D721Med (cell line): ENCODE measurements at places on chromosomes 7 and 10.
A peak's percentile ranks its signal among the peaks of the same experiment; 100 is the strongest.

GRCh38 chr10:97861097-97861750 is 11.6 kb downstream of the GOLGA7B start:
- no peak for DNase-seq

GRCh38 chr10:26384600-26384999 is 53.5 kb upstream of the APBB1IP start:
- DNase-seq: no peak

- DNase-seq: peak; percentile 31
Measured at GRCh38 chr7:108079648-108080591, 50.2 kb downstream of the LAMB4 start.

DNA sequence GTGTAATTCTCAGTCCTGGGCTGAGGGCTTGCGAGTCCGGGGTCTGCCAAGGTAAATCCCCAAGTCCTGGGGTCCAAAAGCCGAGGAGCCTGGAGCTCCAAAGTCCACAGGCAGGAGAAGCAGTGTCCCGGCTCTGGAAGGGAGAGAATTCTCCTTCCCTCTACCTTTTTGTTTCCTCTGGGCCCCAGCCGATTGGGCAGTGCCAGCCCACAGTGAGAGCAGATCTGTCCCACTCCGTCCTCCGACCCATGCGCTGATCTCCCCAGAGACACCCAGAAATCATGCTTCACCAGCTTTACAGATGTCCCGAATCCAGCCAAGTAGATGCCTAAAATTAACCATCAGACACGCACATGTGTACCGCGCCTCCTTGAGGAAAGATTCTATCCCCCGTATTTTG is 8.1 kb upstream of the VIPR2 start:
- no peak for DNase-seq

- no peak for DNase-seq
Measured at GRCh38 chr7:157613575-157614322, 276.9 kb downstream of the DNAJB6 start.

DNA sequence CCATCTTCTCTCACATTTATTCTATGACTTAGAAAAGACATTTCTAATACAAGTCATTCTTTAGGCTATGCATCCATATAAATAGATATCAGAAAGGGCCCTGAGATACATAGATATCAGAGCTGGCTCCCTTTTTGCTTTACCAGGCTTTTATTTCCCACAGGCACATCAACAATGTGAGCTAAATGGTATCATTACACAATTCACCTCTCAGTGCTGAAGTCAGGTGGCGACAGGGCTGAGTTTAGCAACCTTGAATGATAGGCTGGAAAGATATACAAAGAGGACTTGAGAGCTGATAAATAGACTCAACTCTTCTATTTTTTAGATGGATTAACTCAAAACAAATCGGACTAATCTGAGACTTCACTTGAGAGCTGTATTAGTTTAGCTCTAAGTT is 189.2 kb upstream of the COL1A2 start:
- DNase-seq: no peak

DNA sequence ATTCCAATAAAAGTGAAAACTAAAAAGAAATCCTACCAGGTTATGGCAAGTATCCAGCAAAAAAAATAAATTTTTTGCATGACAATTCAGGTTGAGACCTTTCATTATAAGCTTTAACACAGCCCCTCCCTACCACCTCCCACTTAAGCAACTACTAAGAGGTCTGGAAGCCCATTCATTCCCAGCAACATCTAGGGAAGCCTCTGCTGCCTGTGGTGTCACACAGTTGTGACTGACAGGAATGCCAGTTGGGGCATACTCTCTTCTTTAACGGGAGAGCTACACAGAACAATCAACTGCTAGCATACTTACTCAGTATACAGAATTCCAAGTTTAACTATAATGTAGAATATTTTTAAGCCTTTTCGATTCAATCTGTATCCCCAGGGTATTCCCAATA is 27.8 kb downstream of the ABI1 start:
- DNase-seq: no peak

DNA sequence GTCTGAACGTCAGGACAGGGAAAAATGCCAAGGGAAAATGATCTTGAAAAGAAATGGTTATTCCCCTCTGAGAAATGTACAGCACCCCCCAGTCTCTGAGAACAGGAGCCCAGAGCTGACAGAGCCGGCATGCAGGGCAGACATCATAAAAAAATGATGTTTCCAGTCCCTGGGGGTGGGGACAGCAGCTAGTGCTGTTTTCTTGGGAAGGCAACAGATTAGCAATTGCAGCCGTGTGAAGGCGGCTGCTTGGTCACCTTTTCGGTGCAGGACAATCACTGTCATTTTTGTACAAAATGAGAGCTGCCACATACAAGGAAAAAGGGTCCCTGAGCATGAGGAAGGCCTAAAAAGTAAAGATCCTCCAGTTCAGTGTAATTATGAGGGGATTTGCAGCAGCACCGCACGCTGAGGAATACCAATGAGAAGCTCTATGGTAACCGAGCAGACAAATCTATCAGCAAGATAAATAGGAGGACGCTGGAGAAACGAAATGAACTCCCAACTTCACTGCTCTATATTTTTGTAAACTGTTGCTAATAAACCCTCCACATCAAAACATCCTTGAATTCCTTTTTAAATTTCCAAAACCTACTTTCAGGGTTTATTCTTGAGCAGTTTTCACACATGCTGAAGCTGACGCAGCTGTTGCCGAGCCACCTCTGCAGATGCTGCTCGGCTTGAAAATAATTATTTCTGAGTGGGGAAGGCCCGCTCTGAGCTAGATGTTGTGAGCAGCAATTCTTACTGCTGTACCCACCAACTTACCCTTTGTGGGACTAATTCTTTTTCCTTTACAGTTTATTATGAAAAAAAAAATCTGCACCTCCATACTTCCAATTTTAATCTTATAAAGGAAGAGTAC is 98.2 kb upstream of the NEBL start:
- DNase-seq: no peak

DNA sequence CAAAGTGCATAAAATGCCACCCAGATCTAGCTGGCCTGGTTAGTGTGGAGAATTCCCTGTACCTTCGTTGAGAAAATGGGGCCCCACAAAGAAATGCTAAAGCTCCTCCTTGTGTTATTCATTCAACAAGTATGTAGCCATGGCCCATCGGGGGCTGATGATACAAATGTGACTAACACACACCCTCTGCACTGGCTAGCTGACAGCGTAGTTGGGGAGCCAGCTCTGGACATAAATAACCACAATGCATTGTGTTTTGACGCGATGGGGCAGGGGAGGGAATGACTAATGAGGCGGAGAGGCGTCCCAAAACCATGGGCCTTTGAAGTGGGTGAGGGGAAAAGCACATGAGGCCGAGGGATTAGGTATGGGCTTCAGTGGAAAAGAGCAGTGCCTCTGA is 28.2 kb upstream of the ASL start:
- DNase-seq: no peak

DNA sequence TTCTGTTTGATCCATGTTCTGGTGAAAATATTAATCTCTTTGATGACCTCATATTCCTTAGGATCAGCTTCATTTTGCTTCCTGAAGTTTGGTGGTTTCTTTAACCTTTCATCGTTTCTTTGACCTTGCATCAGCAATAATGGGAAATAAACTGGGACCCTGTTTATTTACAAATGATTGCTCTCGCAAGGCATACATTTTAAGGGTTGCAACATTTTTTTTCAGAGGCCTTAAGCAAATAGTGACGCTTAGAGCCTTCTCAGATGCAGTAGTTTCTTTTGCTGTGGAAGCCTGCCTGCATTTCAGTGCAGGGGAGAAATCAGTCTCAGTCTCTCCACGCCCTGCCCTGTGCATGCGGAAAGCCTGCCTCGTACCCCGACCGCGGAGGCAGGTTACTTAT is 139.1 kb upstream of the NPS start:
- no peak for DNase-seq

DNA sequence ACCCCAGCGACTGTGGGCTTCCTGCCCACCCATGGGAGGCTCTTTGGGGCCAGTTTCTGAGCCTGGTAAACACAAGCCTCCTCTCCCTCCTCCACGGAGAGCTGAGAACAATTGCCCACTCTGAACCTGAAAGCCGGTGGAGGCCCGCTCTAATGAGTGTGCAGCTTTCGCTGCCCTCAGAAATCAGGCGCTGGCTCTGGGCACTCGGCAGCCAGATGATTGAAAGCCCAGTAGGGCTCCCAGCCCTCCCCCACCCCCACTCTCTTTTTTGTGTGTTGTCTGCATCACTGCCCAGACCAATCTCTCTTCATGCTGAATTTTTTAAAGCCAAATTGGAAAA is 438.9 kb downstream of the RPS24 start:
- no peak for DNase-seq

GRCh38 chr7:99365318-99366141 is 9.0 kb upstream of the ARPC1B start:
- DNase-seq: peak; percentile 61

DNA sequence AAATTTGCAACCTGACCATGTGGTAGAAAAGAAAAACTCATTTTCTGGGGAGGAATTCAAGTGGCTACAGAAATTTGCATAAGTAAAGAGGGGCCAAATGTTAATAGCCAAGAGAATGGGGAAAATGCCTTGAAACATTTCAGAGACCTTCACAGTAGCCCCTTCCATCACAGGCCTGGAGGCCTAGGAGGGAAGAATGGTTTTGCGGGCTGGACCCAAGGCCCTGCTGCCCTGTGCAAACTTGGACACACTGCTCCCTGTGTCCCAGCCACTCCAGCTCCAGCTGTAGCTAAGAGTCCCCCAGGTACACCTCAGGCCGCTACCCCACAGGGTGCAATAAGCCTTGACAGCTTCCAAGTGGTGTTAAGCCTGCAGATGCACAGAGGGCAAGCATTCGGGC is 16.4 kb upstream of the DNAH11 start:
- no peak for DNase-seq

DNA sequence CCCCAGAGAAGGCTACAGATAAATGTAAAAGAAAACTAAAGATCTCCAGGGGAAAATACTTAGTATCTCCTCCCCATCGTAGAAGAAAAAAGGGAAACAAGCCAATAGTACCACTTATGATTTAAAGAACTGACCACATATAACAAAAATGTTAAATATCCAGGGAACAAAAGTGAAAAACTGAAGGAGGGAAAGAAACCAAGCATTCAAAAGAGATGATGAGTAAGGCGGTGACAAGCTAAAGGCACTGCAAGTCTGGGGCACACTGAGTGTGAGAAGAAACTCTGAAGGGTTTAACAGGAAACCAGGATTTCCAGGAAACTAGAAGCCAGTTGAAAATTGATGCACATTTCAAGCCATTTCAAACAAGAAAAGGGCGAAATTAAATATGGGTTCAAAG is 226.3 kb downstream of the AHR start:
- DNase-seq: no peak

DNA sequence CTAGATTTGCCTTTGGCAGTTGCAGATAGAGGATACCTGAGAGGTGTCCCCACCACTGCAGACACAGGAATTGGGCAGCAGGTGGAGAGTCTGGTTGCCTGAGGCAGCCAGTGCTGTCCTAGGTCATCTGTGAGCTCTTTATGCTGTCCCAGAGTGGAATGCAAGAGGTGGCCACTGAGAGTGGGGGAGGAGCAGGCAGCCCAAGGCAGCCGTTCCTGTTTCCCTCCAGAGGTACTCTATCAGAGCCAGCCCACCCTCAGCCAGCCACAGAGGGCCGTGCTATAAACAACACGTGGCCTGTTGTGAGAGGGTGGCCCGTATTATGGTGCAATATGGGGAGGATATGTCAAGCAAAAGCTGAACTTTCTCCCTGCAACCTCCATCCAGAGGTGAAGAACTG is 8.5 kb downstream of the LRRC18 start:
- no peak for DNase-seq

GRCh38 chr7:69510114-69510513 is 88.2 kb upstream of the AUTS2 start:
- DNase-seq: no peak

- no peak for DNase-seq
Measured at GRCh38 chr10:15813415-15813814, 46.9 kb downstream of the MINDY3 start.

GRCh38 chr7:93884541-93884940 is 6.0 kb downstream of the TFPI2 start:
- no peak for DNase-seq

DNA sequence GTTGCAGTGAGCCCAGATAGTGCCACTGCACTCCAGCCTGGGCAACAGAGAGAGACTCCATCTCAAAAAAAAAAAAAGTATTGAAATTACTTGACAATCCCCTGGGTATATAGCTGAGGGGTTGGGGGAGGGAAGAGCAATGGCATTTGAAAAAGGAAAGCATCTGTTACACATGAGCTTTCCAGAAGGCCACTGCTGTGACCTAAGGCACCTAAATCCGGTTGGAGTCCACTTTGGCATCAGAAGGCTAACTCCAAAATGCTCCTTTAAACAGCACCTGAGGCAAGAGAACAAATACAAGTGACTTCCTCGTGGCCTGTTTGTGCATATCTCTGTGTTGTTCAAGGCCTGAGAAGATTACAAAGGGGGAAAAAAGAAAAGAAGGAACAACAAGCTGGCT is 74.8 kb upstream of the PALS2 start:
- DNase-seq: no peak

GRCh38 chr7:39910108-39910869 is 39.8 kb upstream of the CDK13 start:
- DNase-seq: no peak

DNA sequence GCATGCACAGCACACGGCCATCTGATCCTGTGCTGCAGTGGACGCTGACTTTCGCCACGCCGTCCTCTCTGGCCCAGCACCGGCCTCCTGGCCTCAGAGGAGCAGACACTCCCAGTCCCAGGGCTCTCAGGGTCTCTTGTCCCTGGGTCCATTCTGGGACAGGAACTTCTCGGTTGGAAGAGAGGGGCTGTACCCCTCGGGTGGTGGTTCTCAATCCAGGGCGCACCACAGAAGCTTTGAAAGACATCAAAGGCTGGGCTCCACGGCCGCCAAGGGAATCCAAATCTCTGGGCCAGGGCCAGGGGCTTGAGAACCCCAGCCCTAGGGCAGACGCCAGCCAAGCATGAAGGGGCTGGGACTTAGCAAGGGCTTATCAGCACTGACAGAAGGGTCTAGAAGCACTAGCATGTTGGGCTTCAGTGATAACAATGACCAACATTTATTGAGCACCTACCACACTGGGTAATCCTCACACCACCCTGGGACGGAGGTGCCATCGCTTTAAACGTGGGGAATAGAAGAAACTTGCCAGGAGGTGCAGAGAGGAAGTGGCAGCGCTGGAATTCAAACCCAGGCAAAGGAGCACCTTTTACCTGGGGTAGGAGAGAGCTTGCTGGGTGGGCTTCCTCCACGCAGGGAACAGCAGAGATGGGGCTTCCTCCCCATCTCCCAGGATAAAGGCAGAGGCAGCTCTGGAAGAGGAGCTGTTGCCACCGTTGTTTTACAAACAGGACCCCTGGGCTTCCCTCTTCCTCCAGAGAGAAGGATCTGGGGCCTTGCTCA is 1.8 kb upstream of the PYROXD2 start:
- DNase-seq: no peak

- no peak for DNase-seq
Measured at GRCh38 chr7:74380720-74381119, 73.0 kb upstream of the GTF2IRD1 start.
